ENCODE measurements at places on chromosomes 11 and 22.

- DNase-seq: no peak
These were observed 7.3 kb downstream of the ADORA2A start for GRCh38 chr22:24434471-24435322.

DNA sequence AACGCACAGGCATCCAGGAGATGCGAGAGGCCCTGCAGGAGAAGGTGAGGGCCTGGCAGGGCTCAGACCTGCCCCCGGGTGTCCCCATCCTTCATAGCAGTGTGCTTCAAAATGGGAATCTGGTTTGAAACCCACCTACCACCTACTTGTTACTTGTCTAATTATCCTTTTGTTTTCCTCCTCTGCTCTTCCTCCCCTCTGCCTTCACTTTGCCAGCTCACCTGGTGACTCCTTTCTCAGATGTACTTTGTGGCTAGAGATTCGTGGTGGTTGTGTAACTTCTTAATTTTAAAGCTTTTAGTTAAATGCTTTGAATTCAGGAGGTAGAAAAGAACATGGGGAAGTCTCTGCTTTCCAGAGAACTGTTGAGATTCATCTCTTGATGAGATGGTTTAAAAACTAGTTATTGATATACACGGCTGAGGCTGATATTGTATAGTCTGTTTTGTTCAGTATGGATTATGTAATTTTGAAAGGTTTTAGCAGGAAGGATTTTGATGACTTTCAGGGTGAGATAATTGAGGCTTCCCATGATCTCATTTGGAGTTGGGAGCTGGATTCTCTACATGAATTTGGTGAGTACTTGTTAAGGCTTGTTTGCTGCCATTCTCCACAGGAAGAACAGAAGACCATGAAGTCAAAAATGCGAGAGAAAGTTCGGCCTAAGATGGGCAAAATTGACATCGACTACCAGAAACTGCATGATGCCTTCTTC is 8.0 kb downstream of the SF3B2 start:
- no peak for DNase-seq

DNA sequence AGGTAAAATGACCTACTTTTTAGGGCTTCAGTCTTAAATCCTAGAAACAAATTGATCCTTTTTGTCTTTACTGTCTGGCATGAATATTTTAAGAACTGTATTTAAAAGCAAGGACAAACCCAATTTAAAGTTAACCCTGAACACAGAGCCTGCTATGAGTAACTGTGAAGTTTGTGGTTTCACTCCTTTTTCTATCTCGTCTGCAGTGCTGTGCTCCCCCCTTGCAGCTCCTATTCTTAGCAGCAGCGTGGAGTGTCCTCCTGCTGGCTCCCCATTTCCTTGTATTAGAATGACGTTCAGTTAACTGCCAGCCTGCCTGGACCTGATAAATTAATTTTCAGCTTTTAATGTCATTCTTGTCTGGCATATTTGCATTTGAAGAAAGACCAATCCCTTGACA is 40.0 kb upstream of the LRRC4C start:
- no peak for DNase-seq

DNA sequence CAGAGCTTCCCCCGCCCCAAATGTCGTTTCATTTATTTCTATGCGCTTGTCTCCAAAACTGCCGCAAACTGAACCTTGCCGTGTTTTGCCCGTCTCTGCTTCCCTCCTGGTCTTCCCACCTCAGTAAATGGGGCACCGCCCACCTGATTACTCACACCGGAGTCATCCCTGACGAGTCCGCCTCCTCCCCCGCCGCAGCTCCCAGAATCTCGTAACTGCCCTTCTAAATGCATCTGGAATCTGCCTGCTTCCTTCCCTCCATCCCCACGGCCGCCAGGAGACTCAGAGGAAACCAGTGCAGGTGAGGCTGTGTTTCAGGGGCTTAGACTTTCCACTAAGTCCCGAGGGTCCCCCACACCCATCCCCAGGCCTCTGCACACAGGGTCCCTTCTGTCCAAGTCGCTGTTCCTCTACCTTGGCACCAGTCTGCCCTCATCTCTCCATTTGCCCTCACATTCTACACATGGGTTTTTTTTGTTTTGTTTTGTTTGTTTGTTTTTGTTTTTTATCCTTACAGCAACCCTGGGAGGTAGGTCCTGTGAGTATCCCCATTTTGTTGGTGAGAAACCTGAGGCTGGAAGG is 62.6 kb upstream of the PHF21B start:
- DNase-seq: no peak

- DNase-seq: no peak
These were observed 722 bp downstream of the IFITM10 start for GRCh38 chr11:1749395-1750351.

DNA sequence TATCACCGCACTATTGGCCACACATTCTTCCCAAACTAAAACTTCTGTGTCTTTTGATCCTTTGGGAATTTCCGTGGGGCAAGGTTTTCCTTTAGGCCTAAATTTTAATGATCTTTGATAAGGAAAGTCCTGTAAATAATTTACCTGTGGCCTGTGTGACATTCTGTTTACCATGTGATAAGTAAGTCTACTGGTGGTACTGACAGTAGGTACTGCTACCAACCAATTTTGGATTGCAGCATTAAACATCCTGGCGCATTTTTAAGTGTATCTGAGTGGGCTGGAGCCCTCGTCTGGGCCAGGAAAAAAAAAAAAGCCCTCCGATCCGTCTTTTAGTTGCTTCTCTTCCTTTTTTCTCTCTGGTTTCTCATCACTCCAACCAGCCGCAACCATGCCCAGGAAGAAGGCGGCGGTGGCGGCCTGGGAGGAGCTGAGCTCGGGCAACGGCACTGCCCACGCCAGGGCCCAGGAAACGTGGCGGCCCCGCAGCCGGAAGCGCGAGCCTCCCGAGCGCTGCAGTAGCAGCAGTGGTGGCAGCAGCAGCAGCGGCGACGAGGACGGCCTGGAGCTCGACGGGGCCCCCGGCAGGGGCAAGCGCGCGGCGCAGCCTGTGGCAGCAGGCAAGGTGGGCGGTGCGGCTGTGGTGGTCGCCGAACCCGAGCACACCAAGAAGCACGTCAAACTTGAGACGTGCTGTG is 33.6 kb downstream of the ASRGL1 start:
- no peak for DNase-seq

DNA sequence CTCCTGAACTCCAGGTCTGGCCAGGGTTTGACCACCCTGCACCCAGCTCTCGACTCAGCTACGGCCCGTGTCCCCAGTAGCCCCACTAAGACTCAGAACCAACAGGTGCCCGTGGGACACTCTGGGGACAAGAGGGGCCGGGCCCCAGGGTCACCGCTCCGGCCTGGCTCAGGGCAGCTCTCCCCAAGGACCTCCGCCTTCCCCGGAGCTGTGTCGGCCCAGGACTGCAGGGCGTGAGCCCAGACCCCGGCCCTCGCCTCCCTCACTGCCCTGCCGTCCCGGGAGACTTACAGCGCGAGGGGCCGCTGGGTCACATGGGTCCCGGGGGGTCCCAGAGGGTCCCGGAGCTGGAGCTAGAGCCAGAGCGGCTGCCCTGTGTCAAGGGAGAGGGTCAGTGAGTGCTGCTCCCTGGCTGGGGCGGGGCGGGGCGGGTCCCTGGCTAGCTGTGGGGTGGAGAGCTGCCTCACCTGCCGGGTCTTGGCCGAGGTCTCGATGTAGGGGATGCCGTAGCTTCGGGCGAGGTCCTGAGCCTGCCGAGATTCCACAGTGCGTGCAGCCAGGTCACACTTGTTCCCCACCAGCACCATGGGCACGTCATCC is 2.3 kb downstream of the HRAS start:
- DNase-seq: no peak

- DNase-seq: no peak
These were observed at the start of gene CHRDL2 for GRCh38 chr11:74731301-74732094. CHRDL2 (minus strand) TSS chr11:74731426; CDS start chr11:74730888, 538 bp downstream.

- no peak for DNase-seq
These were observed 446.8 kb downstream of the TMEM135 start for GRCh38 chr11:87484566-87484965.

DNA sequence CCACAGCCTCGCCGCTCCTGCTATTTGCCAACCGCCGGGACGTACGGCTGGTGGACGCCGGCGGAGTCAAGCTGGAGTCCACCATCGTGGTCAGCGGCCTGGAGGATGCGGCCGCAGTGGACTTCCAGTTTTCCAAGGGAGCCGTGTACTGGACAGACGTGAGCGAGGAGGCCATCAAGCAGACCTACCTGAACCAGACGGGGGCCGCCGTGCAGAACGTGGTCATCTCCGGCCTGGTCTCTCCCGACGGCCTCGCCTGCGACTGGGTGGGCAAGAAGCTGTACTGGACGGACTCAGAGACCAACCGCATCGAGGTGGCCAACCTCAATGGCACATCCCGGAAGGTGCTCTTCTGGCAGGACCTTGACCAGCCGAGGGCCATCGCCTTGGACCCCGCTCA is 35.5 kb downstream of the LRP5 start:
- DNase-seq: no peak

- DNase-seq: no peak
These were observed 14.2 kb downstream of the BMAL1 start for GRCh38 chr11:13291800-13292199.

GRCh38 chr11:23856654-23857053 is 640.2 kb upstream of the LUZP2 start:
- no peak for DNase-seq

DNA sequence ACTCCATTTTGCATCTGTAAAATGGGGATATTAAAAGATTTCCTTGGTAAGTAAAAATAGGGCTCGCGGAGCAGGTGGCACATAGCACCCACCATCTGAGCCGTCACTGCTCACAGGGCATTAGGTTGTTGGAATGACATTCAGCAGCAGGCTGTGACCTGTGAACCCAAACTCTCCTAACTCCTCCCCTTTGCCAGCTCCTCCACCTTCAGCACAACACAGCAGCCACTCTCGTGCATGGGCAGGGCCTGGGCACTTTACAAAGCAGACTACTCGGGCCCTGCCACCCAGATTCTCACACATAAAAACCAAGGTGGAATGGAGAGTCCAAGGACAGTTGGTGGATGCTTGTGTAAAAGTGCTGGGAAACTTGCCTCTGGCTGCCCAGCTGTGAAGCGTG is 77.2 kb downstream of the FLI1 start:
- no peak for DNase-seq

- no peak for DNase-seq
These were observed 7.0 kb downstream of the MAP3K11 start for GRCh38 chr11:65606876-65607613.

DNA sequence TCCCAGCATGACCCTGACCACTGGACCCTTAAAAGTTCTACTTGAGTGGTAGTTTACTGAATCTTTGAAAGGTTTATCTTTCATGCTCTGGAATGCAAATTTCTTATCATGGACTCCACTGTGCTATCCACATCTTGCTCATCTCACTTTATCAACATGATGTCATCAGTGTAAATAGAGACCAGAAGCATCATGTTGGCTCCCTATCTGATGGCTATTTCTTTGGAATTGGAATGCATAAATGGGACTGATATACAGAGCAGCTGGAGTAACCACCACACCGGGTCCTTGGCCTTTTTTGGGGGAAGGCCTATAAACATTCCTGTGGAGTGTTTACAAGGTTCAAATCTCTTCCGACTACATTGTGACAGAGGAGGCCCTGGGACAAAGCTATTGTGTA is 74.1 kb upstream of the CEP126 start:
- DNase-seq: no peak

GRCh38 chr11:76239483-76240160 is 33.3 kb upstream of the WNT11 start:
- no peak for DNase-seq

DNA sequence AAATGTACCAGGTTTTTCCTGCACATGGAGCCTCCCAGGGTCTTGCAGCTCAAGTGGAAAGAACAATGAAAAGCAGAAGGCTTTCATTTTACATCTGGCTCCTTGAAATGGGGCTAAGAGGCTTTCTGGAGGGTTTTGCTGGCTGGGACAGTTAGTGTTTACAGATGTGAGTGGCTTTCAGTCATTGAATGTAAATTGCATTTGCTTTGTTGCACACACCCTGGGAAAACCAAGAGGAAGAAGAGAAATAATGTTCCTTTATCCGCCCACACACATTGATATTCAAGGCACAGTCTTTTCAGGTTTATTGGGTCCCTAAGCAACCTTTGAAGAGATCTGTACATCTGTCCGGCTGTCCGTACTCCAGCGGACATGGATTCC is 144.5 kb downstream of the SPON1 start:
- no peak for DNase-seq

- no peak for DNase-seq
These were observed 14.8 kb upstream of the CARD10 start for GRCh38 chr22:37533995-37534394.

DNA sequence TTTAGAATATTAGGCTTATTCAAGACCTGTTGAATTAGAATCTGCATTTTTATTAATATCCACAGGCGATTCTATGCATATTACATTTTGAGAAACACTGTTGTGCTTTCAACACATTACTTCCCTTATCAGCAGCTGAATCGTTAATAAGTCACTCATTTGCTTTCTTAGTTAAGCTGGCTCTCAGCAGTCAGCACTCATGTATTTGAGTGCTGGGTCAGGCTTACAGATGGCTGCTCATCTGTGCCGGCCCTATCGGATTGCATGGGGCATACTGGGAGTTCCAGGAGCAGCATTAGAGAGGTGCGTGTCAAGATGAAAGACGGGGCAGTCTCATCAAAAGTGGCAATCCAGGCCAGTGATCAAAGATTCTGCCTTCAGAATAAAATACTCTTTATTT is 10.8 kb upstream of the OR51L1 start:
- DNase-seq: no peak

DNA sequence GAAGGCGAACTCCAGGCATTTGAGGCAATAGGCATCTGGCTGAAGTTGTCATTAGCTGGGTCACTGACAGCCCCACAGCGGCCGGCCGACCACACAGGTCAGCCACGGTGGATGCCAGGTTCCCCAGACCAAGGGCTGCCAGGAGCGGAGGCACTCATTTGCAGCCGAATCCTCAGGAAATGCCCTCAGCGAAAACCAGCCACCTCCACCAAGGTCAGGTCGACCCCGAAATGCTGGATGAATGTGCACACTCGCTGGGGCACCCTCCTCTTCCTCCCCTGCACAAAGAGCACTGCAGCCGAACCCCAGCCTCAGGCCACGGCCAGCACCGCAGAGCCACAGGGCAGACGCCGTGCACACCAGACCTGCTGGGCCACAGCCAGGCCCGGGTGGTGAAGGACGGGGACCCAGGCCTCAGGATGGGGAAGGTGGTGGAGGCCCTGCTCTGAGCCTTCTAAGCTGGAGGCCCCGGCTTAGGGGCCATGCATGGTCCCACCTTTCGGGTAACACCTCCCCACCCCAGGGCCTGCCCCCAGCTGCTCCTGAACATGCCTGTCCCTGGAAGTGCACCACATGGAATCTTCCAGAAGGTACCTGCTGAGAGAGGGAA is 206.0 kb downstream of the BRD1 start:
- no peak for DNase-seq

- DNase-seq: no peak
These were observed 81.9 kb upstream of the HEPHL1 start for GRCh38 chr11:93939084-93939760.

DNA sequence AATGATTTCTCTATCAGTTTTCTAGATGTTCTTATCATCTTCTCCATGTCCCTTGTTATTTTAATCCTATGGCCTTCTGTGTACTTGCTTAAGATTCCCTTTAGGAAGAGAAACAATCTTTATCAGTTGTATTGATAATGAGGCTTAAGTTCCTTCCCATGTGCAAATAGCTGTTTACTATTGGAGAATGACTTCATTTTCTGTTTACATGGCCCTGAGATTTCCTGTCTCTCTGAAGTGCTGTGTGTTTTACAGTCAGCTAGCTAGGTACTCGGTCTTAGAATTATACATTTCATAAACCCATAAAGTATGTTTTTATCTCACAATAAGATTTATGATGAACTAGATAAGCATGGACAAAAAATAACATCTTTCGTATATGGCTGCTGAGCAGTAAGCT is 67.5 kb upstream of the CCDC179 start:
- DNase-seq: no peak

GRCh38 chr11:67600324-67601029 is 6.3 kb upstream of the NDUFV1 start:
- DNase-seq: no peak

Measured in activated naive CD4-positive, alpha-beta T cell (primary cell).